ENCODE measurements at places on chromosomes 4 and X. TPM values are rescaled to one million over a fixed set of nuclear protein-coding genes. Genes with fewer than 3 reads are reported as not detected.

NMU gene
- total RNA-seq: not detected

CENPVL1 gene
- total RNA-seq: not detected

RTL5 gene
- 2.4 TPM for total RNA-seq

ZDHHC15 gene
- not detected for total RNA-seq

MMAA gene
- total RNA-seq: 4.3 TPM

P2RY4 gene
- 0.14 TPM for total RNA-seq

PIN4 gene
- 7.4 TPM for total RNA-seq

FGFBP1 gene
- total RNA-seq: not detected

IDUA gene
- 17.9 TPM for total RNA-seq

STK26 gene
- total RNA-seq: 11.3 TPM

ERCC6L gene
- total RNA-seq: under 0.01 TPM

GABRG1 gene
- not detected for total RNA-seq

HEPH gene
- 0.22 TPM for total RNA-seq

PPP2R2C gene
- not detected for total RNA-seq

HMX1 gene
- total RNA-seq: not detected

TLR3 gene
- total RNA-seq: 1.7 TPM

NUP62CL gene
- not detected for total RNA-seq

FGF2 gene
- total RNA-seq: 87.2 TPM

PAGE2B gene
- not detected for total RNA-seq

NDP gene
- total RNA-seq: not detected

RBM41 gene
- total RNA-seq: 10.5 TPM

HSFX1 gene
- 0.29 TPM for total RNA-seq

HERC3 gene
- total RNA-seq: 8.8 TPM

AKAP14 gene
- not detected for total RNA-seq

PPP4R3C gene
- not detected for total RNA-seq

RBM10 gene
- total RNA-seq: 44.0 TPM

PORCN gene
- 15.5 TPM for total RNA-seq

PSAPL1 gene
- total RNA-seq: not detected

DOK7 gene
- not detected for total RNA-seq

TAF7L gene
- total RNA-seq: 1.1 TPM

SPON2 gene
- total RNA-seq: 1,063 TPM

RASL11B gene
- total RNA-seq: not detected

IRF2 gene
- 37.0 TPM for total RNA-seq

AWAT2 gene
- not detected for total RNA-seq

NDST4 gene
- total RNA-seq: not detected

NEIL3 gene
- total RNA-seq: 14.6 TPM

LONRF3 gene
- 0.57 TPM for total RNA-seq

TLR6 gene
- 5.4 TPM for total RNA-seq

ADH1C gene
- not detected for total RNA-seq

Data from placental pericyte (primary cell).